ENCODE measurements at places on chromosomes 3 and 15.

GRCh38 chr3:135364676-135365075, 569.6 kb downstream of the EPHB1 start:
- no peak for DNase-seq

DNA sequence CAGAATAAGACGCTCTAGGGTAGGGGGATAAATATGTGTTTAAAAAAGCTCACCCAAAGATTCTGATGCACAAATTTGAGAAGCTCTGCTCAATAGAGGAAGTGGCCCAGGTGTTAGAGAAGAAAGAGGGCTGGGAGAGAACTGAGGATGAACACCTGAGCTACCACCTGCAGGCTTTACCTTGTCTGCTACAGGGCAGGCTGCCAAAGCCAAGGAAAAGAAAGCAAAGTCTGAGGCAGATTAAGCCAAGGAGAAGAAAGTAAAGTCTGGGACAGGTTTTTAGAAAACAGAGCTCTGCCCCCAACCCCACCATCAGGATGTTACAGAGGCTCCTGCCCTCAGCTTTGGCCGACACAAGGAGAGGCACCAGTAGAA, 92.9 kb downstream of the THRB start:
- no peak for DNase-seq

- no peak for DNase-seq
Observed at GRCh38 chr3:103247459-103247858, 812.6 kb downstream of the ZPLD1 start.

- DNase-seq, result no peak
Observed at GRCh38 chr3:55491296-55491816, 4.2 kb upstream of the WNT5A start.

DNA sequence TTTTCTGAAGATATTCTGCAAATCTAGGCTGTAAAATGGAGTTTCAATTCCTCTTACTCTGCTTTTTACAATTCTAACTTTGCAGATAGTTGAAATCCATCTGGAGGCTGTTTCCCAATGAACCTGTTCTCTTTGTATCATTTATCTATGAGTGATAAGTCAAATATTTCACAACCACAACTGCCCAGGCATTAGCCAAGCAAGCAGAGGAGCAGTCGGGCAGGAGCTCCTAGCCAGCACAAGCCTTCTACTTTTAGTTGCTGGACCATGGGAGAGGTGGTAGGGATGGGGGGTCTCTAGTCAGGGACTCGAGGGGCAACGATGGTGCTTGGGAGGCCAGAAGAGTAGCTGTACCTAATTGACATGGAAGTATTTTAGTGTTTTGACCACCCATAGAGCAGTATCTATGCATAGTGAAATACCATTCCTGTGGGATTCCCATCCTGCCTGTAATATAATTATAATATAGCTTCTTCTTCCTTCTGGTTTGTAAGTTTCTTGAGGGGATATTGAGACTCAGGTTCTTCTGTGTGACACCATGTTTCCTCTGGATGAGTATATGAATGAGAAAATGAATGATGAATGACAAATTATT, 353.5 kb upstream of the IL12A start:
- no peak for DNase-seq

DNA sequence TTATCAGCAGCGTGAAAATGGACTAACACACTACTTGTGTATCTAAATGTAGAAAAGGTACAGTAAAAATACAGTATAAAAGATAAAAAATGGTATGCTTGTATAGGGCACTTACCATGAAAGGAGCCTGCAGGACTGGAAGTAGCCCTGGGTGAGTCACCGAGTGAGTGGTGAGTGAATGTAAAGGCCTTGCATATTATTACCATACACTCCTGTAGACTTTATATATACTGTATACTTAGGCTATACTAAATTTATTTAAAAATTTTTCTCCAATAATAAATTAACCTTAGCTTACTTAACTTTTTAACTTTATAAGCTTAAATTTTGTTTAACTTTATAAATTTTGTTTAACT, 67.2 kb upstream of the TSPAN3 start:
- no peak for DNase-seq

DNA sequence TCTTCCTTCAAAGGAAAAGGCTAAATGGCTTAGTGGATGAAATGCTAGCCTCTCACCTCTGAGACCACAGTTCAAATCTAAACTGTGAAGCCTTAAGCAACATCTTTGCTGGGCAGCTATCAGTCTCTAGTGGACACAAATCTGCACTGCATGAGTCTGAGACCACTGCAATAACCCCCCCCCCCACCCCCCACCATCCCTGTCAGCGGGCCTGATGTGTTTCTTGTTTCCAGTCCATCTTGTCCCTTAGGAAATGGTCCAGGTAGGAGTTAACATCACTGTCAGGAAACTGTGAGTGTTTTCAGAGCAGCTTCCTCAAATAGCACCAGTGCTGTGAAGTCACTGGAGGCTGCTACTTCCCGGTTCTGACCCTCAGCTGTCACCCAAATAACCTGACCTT, 140.6 kb upstream of the TMCO5A start:
- DNase-seq, result no peak

- no peak for DNase-seq
Observed at GRCh38 chr15:61081027-61081322, 148.1 kb downstream of the RORA start.

DNA sequence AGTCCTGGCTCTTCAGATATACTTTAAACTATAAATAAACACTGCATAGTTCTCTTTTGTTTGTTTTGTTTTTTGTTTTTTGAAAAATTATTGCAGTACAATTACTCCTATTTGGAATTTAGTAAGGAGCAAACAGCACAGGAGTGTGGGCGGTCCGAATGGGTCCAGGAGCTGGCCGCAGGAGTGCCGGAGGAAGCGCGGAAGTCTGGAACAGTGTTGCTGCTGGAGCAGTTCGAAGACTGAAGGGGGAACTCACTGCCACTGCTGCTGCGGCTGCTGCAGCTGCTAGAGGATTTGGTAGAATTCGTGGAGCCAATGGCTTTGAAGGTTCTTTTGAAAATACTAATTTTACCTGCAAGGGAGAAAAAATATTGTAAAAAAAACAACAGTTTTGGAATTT, 329.9 kb downstream of the ZNF385D start:
- no peak for DNase-seq

GRCh38 chr3:117752984-117753717, 1043.6 kb downstream of the TUSC7 start:
- DNase-seq, result no peak

- no peak for DNase-seq
Observed at GRCh38 chr3:55201779-55202178, 273.9 kb upstream of the LRTM1 start.

DNA sequence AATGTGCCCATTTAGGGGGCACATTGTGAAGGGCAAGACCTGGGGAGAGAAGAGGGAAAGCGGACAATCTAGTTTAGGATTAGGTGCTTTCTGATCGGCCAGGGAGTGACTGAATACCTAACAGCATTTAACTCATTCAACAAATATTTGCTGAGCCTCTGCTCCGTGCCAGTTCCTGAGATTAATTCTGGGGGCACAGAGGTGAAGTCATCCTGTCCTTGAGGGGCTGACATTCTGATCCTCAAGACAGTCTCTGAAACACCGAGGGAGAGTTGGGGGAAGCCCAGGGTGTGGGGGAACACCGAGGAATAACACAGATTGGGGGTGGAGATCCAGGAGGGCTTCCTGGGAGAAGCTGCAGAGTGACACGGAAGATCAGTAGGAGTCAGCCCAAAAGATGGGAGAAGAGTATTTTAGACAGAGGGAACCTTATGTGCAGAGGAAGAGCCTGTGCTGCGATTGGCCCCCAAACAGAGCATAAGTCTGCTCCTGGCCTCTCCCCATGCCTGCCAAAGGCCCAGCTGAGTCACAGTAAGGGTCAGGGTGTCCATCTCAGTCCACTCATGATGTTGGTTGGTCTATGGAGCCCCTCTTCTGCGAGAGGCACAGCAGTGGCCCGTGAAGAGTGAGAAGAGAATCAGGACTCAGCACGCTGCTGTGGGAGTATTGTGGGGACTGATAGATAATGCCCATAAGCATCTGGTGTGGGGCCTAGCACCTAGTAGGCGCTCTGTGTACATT, 60.2 kb downstream of the AMOTL2 start:
- no peak for DNase-seq

- DNase-seq, result no peak
Observed at GRCh38 chr3:184805351-184806038, 6.5 kb upstream of the VPS8 start.

- no peak for DNase-seq
Observed at GRCh38 chr3:165254812-165255211, 58.6 kb upstream of the SLITRK3 start.

All from right lung (tissue), 10 donors.